Non-pigmented ciliary epithelial cell (primary cell): ENCODE measurements at places on chromosomes 6 and 20.

GRCh38 chr6:1285556-1285955 lies 26.3 kb upstream of the FOXQ1 start:
- DNase-seq, result no peak

- no peak for DNase-seq
Measured at GRCh38 chr6:35400901-35401311, 51.2 kb upstream of the FANCE start.

DNA sequence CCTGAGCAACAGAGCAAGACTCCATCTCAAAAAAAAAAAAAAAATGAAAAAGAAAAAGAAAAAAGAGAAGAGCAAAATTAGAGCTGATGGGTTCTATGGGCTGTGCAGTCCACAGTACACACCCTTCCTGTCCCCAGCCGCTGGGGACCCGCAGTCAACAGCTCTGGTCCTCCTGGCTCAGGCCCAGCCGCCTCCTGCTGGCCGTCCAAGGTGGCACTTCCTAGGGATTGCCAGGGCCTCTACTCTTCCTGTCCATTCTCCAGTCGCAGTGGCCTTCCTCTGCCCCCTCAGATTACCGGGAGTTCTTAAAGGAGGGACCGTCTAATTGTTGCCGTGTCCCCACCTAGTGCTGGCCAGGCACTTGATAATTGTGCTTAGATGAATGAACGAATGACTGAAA lies 41.7 kb downstream of the TMEM242 start:
- no peak for DNase-seq

DNA sequence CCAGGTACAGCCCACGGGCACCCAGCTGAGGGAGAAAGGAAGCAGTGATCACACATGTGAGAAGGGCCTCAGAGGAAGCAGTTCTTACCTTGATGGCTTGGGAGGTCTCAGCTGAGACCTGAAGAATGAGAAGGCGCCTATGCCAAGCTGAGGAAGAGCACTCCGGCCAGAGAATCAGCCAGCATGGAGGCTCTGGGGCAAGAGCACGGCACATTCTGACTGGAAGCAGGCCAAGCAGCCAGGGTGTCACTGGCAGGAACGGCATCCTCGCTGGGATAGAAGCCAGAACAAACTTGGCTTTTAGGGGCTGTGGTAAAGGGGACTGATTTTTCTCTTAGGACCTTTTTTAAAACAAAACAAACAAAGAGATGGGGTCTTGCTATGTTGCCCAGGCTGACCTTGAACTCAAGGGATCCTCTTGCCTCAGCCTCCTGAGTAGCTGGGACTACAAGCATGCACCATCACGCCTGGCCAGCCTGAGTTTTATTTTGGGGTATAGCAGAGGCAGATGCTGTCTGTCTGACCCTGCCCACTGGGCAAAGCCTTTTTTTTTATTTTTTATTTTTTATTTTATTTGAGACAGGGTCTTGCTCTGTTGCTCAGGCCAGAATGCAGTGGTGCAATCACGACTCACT lies 17.6 kb downstream of the GHRH start:
- no peak for DNase-seq

DNA sequence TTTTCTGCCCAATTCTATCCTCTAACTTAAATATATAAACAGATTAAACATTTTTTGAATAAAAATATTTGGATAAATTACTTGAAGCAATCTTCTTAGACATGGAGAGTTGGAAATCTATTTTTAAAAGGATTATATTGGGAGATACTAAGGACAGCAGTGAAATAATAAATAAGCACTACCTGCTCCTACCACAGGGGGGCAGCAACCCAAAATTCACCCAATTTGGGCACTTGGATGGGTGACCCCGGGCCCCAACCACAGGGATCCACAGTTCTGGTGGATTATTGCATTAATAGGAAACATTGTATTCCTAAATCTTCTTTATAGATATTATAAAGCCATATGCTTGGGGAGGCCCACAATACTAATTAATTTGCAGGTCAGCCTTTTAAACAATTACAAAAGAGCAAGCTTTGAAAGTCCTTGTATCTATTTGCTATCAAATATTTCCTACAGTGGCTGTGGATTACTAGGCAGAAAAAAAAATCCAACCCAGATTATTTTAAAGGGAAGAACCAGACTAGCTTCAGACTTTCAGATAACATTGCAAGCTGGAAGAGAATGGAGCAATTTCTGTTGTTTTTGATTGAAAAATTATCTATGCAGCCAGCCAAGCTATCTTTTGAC lies 66.4 kb upstream of the PDE10A start:
- no peak for DNase-seq

DNA sequence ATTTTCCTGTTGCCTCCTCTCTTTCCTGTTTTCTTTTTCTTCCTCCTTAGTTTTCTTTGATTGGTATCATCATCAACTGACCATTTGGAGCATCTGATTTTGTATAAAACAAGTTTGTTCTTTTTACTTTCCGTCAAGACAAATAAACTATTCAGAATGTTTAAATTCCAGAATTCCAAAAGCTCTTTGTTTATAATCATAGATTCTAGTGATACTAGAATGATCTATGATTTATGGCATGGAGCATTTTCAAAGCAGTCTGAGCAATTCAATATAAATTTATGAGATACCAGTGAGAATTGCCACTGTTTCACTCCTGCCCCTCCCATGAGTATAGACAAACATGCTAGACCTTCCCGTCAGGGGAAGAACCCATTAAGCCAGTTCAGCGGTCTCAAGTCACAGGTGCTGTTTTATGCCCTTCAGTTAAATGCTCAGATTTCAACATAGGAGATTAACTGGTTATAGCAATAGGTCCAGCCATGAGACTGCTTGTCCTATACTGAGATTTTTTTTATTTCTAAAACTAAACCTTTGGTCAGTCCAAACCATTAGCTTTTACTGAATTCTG lies 60.7 kb downstream of the GRIK2 start:
- DNase-seq, result no peak
